ENCODE measurements at places on chromosomes 6 and 20.

DNA sequence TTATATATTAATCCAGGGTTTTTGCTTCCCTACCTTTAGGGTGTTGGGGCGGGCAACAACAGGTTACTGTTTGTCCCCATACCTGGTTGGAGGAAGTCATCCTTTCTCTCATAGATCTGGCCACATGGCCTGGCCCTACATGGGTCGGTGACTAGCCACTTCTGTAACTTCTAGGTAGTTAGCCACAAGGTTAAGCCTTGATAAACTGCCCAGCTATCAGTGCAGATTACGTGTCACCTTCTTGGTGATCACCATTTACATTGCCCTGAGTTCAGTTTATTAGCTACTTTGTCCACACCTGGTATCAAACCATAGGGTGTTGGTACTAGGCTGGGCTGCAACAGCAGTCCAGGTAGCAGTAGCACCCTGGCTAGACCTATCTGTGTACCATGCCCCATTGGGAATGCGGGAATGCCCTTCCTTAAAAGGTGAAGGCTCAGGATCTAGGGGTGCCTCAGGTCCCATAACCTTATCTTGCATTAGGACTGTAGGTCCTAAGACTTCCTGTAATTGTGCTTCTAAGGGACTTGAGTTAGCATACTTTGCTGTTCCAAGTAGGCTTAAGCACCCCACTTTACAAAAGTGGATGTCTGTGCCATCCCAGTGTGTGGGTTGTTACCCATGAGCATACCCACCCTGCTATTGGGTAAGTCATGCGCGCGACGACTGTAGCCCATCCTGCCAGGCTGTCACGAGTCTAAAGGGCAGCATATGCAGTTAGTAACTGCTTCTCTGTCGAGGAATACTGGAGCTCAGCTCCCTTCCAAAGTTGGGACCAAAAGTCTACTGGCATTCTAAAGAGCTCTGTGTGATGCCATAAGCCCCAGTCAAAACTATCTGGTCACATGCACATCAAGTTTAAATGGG, 5.2 kb downstream of the ZKSCAN3 start:
- no peak for DNase-seq

DNA sequence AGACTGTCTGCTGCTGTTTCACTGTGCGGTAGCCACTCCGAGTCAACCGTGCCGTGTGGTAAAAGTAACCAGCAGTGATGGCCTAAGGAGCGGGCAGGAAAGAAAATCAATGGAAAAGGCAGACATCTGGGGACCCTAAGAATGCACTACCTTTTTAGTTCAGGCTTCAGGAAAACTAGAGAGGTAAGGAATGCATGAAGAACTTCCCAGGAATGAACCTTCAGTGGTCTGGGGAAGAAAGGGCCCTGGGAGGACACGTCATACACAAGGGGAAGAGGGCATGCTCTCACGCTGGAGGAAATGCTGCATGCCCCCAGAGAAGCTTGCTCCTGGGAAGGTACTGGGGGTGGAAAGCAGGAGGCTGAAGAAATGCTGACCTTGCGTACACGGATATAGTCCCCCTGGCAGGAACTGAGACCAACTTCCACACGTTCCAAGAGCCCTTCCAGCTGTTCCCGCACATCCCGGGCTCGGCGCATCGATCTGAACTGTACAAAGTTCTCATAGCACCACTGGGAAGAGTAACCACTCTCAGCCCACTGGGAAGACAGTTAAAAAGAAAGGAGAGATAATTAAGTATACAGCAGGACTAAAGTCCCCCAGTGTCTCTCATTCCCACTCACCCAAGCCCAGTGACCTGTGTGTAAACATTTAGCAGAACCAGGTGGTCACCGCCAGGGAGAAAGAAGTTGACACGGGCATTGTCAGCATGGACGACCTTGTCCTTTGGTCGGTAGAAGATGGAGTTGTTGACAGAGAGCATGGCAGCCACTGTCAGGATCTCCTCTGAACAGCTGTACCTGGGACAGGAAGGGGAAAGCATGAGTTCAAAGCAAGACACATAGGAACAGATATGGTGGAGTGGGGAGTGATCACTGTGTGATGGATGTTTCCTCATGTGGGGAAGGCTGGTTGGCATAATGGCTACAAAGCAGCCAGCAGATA, 8.1 kb downstream of the C6orf136 start:
- DNase-seq: no peak

GRCh38 chr6:34570066-34570833, 14.1 kb upstream of the SPDEF start:
- no peak for DNase-seq

- DNase-seq: no peak
Observed at GRCh38 chr20:8647961-8648441, 420.9 kb upstream of the PLCB4 start.

DNA sequence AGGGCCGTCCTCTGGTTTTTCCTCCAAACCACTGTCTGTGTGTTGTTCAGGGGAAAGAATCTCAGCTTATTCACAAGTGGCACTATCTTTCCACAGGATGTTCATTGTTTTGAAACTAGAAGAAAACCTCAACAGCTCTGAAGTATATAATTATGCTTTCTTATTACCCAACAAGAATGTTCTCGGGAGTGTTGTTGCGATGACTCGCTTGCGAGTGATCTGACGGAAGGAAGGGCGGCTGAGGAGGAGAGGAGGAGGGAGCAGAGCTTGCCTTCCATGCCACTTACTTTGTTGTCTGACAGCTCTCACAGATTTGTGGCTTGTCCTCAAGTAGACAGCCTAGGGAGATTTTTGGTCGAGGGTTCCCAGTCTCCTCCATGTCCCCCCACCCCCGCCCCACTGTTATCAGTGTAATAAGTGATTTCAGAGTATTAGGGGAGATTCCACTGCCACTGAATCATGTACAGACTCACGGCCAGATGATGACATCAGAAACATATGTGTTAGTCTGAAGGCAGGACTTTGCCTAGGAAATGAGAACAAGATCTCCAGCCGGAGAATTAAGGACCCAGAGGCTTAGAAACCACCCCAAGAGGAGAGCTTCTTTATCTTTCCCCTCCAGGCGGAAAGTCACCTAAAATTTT, 80.7 kb upstream of the CCN6 start:
- DNase-seq: peak; percentile 83

DNA sequence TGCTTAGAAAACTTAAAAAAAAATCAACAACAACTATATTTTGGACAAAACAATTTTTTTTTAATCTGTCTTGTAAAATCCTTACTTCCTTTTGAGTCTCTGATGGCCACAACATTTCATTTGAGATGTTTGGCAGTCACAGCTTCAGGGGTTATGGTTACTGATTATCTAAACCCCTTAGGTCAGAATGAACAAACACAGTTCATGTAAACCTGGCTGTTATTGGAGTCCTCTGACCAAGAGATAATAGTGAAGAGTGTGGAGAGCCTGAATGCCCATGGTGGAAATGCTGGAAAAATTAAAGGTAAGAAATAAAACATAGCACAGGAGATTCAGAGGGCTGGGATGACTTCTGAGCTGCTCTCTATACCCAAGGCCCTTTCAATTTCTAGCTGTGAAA, 38.2 kb downstream of the TMX4 start:
- DNase-seq: no peak

GRCh38 chr6:128600397-128600951, 80.1 kb upstream of the PTPRK start:
- DNase-seq: no peak

DNA sequence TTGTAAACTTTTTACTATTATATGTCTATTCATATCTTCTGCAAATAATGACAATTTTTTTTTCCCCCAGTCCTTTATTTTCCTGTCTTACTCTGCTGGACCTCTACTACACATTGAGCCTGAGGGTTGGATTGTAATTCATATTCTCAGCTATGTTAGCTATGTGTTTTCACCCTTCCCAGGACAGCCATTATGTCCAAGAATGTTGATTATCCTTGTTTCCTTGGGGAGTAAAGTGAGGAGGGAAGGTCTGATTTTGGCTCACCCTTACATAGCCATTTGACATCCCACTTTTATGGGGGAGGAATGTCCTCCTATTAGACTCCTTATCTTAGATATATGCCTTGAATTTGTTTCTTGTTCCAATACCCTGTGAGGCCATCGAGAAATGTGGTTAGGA, 17.6 kb upstream of the TBC1D32 start:
- no peak for DNase-seq

DNA sequence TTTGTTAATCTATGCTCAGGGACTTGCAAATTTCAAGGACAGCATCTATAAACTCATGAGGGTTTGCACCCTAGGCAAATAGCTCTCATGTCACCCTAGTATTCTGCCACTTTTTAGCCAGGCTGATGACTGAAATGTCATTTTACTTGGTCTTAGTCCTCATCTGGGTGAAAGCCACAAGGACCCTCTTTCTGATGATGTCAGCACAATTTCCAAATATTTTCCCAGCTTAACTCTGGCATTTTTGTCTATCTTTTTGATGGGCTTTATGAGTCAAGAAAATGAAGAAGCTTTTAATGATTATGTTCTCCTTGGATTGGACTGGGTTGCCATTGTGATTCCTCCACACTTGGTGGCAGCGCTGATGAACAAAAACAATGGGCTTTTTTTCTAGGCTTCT, 420.1 kb upstream of the BTBD3 start:
- DNase-seq: no peak

- DNase-seq: peak; percentile 27
Observed at GRCh38 chr20:53660078-53660909, 66.7 kb upstream of the ZNF217 start.

- DNase-seq: no peak
Observed at GRCh38 chr20:44814937-44815336, 4.6 kb upstream of the RIMS4 start.

GRCh38 chr6:147226163-147226724, 22.0 kb downstream of the STXBP5 start:
- DNase-seq: no peak

DNA sequence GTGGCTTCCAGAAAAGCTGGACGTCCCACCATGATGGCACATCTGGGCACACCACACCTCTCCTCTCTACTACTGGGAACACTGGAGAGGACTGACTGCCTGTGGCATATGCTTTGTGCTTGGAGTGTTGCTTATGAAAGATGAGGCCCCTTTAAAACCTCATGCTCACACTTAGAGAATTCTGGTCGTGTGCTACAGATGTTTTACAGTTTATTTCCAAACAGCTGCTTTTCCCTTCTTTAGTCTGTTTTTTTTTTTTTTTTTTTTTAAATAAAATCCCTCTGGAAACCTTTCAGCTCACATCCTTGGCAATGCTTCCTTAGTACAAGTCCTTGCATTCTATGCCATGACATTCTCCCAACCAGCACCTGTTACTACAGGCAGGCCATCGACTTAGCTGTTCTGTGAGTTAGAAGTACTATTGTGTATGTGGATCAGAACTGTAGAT, 60.3 kb downstream of the BMP6 start:
- no peak for DNase-seq

GRCh38 chr6:5139828-5140771, 55.0 kb downstream of the PPP1R3G start:
- DNase-seq: no peak

DNA sequence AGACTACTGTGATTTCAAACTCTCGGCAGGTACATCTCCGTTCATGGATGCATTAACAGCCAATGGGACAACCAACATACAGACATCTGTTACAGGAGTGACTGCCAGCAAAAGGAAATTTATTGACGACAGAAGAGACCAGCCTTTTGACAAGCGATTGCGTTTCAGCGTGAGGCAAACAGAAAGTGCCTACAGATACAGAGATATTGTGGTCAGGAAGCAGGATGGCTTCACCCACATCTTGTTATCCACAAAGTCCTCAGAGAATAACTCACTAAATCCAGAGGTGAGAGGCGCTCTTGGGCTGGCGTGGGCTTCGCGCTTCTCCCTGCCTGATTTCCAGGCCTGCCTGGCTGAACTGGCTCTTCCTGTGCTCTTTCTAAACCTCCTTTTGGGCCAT, 68.4 kb downstream of the RPP40 start:
- DNase-seq: no peak

DNA sequence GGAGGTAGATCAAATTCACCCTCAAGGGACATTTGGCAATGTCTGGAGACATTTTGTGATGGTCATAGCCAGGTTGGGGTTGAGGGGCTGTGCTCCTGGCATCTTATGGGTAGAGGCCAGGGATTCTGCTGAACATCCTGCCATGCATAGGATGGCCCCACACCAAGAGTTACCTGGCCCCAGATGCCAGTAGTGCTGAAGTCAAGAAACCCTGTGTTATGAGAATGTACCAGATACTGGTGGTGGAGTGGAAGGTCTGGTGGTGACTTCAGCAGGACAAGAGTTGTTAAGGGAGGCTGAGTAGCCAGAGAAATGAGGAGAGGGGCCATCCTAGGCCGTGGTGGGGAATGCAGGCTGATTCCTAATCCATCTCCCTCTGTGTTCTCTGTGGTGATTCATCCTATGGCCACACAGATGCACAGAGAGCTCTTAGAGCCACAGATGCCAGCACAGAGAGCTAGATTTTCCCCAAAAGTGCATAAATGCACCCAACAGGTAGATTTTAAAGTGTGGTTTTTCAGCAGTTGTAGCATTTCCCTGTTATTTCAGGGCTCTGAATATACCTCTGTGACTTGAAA, 43.6 kb downstream of the CDYL start:
- no peak for DNase-seq

DNA sequence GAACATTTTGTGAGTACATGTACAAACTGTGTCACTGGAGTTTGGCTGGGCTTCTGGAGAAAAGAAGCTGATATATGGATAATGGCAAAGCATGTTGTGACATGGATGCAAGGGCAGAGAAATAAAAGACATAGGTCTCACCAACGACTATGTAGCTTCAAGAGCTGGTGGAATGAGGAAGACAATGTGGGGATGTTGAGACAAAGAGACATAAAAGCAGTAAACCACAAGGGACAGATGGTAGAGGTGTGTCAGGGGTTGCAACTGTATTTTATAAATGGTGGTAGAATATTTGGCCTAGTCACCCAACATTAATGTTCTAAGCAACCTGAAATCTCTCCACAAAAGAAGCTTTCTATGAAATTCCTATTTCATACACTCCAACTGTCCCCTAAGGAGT, 199.0 kb downstream of the KCNQ5 start:
- DNase-seq: no peak

DNA sequence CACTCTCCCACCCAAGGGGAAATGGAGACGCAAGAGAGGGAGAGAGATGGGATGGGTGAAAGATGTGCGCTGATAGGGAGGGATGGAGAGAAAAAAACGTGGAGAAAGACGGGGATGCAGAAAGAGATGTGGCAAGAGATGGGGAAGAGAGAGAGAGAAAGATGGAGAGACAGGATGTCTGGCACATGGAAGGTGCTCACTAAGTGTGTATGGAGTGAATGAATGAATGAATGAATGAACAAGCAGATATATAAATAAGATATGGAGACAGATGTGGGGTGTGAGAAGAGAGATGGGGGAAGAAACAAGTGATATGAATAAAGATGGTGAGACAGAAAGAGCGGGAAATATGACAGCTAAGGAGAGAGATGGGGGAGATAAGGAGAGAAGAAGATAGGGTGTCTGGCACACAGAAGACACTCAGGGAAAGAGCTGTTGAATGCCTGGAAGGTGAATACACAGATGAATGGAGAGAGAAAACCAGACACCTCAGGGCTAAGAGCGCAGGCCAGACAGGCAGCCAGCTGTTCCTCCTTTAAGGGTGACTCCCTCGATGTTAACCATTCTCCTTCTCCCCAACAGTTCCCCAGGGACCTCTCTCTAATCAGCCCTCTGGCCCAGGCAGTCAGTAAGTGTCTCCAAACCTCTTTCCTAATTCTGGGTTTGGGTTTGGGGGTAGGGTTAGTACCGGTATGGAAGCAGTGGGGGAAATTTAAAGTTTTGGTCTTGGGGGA, 754 bp downstream of the TNF start:
- DNase-seq: no peak

All from CD4-positive, alpha-beta T cell treated with Interleukin-4 for 4 hours (primary cell).